Activated T-helper 1 cell treated with Interleukin-2 at 50 U/mL for 16 hours (primary cell): ENCODE measurements at places on chromosomes 7 and 10.

DNA sequence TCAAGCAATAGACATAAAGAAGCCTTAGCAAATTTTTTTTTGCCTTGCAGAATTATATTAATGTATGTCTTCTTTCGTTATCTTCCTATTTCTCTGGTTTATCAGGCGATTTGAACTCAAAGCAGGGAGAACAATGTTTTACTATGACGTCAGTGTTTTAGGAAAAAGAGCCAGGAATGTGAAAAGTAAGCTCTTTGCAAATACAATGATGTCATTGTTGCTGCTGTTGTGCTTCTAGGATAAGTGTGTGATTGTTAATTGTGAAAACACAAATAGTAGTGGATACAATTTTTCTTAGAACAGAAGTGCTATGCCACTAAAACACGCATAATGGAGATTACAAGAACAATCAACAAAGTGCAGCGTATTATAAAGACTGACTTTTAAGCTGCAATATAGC, 9.5 kb upstream of the AUTS2 start:
- DNase-seq = no peak

DNA sequence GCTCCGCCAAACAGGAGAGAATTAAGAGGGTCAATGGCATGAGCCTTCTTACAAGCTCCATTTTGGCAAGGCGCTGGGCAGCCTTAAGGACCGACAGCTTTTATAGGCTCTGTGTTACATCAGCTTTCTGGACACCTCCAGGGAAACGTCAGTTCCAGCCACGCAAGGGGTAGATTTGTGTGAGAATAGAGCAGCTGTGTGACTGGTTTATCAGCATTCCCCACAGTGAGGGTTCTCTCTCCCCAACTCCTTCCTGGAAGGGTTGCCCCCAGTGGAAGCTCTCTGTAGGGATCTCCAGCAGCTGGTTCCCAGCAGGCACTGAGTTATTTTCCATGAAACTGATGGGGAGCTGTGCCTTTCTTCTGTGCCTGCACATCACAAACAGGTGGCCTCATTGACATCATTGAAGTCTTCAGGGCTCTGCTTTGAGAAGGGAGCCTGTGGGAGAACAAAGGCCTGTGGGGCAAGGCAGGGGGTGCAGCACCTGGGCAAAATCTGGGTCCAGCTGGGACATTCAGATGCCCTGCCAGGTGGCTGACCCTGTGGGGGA, at the start of gene CUZD1:
TSS of gene CUZD1 (minus strand) at position 75 of the 550 bp plus-strand sequence. CDS start at position 61, 14 bp downstream.
- no peak for DNase-seq

DNA sequence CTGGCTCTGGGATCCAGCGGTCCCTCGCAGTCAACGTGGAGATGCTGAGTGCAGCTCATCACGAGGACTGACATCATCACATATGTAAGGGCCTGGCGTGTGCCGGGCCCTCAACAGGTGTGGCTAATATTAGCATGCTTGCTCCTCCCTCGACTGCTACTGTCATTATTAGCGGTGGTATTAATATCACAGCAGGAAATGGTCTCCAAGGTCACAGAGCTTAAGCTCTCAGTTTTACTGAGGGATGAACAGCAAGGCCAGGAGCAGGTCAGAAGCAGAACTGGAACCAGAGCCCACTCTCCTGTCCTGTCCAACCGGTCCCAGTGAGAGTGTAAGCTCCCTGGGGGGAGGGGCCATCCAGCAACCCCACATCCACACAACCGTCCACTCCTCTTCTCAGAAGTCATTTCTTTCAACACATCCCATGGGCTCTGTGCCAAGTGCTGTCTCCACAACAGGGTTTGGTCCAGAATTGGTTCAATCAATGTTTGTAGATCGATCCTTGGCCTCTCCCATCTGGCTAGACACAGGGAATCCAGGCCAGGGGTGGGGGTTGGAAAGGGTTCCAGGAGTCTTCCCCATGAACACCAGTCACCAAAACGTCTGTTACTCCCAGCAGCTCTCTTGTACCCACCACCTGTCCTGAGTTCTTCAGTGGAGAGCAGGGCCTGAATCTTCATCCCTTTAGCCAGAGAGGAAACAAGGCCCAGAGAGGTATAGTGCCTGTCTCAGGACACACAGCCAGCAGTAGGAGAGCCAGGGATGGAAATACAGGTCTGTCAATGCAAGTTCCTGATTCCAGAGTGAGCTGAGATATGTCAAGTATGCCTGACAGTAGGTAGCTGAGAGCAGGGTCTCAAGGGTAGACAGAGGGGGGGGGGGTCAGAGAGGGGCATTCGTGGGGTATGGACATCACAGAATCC, 45.3 kb upstream of the ZMIZ1 start:
- DNase-seq = no peak

DNA sequence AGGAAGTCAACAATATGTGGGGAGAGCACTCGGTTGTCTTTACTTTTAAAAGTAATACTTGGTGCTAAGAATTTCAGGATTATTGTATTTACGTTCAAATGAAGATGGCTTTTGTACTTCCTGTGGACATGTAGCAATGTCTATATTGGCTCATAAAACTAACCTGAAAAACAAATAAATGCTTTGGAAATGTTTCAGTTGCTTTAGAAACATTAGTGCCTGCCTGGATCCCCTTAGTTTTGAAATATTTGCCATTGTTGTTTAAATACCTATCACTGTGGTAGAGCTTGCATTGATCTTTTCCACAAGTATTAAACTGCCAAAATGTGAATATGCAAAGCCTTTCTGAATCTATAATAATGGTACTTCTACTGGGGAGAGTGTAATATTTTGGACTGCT, 32.7 kb downstream of the SIRT1 start:
- no peak for DNase-seq
